ENCODE measurements at places on chromosomes 3 and 15.

- no peak for DNase-seq
These were observed 310.7 kb downstream of the ARPP21 start for GRCh38 chr3:35950021-35950420.

DNA sequence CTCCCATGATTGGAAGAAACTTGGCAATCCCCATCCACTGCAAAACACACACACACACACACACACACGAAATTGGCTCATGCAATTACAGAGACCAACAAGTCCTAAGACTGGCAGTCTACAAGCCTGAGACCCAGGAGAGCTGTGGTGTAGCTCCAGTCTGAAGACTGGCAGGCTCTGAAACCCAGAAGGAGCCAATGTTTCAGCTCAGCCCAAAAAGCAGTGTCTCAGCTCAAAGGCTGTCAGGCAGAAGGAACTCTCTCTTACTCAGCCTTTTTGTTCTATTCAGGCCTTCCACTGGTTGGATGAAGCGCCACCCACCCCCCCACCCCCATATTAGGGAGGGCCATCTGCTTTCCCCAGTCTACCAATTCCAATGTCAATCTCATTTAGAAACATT, 32.1 kb downstream of the MESD start:
- DNase-seq = peak; percentile 25

DNA sequence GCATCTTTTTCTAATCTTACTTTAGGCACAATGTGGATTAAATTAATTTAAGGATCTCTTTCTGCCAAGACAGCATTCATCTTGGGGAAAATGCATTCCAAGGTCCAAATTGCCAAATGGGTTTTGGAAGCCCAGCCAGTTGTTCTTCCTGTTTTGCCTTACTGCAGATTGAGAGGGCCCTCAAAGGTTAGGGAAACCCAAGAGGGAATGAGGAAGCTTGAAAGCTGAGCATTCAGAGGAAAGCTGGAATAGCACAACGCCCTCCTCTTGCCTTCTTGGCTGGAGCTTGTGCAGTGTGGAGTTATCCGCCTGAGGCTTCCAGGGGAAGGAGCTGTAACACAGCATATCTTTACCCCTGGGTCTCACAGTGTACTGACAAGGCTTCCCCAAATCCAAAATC, 18.2 kb upstream of the SACM1L start:
- peak; percentile 51 for DNase-seq

- peak; percentile 52 for DNase-seq
These were observed 61.0 kb downstream of the PGPEP1L start for GRCh38 chr15:98946301-98947255.

DNA sequence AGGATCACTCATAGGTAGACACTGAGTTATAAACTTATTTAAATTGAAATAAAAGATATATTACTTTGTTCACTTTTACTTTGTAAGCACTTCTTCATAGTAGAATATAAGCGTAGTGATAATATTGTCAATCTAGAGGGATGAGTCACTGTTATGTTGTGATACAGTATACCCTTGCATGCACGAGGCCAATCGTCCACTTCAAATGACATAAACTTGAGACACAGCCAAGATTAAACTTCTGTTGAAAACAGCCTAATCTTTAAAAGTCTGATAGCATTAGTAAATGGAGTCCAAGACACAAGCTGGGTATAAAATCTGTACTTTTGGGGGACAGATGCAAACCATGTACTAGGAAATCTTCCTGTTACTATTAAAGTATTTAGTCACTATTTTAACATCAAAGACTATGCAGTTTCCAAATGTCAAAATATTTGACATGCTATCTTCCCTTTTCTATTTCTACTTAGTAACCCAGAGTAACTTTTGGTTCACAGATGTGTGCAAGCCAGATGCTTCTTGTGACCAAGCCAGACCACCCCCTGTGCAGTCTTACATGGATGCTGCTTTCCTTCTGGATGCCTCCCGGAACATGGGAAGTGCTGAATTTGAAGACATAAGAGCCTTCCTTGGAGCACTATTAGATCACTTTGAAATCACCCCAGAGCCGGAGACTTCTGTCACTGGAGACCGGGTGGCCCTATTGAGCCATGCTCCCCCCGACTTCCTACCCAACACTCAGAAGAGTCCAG, 85.3 kb downstream of the PIK3R4 start:
- no peak for DNase-seq

DNA sequence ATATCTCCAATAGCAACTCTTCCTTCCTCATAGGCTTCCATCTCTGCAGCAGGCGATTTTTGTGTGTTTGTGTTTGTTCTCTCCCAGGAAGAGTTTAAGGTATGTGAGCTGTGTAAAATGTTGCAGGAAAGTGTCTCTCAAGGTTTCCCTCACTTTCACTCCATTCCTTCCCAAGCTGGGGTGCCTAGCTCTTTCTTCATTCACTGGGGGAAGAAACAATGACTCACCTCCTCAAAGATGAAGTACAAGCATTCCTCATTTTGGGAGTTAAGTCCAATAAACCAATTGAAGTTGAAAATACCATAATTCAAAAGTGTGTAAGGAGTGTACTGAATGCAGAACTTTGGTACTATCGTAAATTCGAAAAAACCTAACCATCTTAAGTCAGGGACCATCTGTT, 422.7 kb upstream of the CFAP20DC start:
- peak; percentile 42 for DNase-seq

DNA sequence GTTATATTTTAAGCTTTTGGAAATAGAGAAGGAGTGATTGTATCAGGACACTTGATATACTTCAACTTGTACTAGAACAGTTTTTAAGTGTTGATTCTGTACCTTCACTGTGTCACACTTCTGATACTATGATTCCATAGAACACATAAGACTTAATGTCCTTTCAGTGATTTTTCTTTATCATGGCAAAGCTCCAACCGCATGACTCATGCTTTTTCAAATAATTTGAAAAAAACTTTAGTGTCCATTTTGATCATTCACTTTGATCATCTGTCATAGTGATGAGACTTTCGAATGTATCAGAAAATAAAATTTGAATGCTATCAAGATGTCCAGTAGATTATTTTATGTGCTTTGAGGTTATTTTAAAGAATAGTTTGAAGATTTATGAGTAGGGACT, 32.0 kb downstream of the AP4E1 start:
- peak; percentile 18 for DNase-seq

DNA sequence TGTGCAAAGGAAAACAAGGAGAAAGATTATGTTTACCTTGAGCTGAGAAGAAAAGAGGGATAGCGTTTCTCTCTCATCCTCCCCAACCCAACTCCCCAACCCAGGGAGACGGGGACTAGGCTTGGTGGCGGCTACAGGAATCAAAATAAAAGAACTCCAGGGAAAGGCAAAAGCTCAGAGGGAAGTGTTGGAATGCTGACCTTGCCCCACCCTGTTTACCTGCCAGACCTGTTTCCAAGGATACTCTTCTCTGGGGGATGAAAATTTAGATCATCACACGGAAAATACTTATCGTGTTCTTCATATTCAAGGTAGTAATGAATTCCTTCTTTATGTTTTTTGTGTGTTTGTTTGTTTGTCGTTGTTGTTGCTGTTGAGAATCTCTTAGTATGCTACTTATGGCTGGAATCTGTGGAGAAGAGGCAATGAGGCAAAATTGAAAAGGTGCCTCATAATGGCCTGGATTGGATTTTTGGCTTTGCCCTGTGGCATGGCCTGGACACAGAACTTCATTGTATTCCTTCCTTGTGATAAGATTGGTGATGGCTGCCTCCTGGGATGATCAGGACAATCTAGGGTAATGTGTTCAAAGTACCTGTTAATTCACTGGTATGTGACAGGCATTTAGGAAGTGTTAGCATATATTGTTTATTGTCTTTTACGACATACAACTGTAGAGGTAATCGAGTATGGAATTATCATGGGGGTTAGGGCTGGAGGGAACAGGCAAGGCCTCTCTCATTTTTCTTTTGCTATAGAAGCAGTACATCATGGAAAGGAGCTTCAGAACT, 11.1 kb upstream of the TPRG1 start:
- no peak for DNase-seq

- no peak for DNase-seq
These were observed 164.7 kb downstream of the CTNNB1 start for GRCh38 chr3:41363830-41364523.

DNA sequence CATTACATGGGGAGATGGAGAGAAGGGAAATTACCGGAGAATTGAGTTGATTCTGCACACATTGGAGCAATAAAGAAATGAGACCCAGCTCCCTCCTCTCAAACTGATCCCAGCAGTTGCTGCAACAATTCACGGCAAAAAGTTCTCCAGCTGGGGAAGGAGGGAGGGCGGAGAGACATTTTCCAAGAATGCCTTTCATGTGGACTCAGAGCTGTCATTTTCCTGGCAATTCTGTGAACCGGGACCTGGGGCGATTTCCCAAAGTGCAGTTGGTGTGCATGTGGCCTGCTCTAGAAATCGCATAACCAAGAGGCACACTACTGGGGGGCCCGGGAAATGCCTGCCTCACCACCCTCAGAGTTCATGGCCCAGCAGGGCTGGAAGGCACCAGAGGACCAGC, 48.7 kb upstream of the IREB2 start:
- peak; percentile 41 for DNase-seq

DNA sequence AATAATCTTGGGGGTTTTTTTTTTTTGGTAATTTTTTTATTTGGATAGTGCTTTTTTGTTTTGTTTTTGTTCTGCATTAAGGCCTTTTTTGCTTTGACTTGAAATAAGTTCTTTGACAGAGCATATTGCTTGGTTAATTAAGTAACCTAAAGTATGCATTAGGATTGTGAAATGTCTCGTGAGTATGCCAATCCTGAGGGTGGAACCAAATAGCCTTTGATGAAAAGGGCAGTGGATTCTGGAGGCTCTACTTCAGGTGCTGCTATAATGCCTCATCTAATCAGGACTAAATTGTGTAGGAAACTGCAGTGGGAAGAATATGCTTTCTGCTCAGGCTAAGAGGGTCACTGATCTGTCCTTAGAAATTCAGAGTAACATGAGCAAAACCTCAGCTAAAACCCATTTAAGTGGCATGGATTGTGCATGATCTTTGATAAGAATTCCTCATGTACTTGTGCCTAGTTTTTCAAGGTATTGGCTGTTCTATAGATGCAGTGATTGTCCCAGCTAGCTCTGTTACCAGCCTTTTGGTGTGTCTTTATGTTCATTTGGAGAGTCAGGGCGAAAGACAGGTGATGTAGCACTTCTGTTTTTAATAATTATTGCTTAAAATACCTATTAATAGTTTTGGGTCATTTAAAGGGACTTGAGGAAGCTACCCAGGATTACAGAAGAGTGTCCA, 15.4 kb downstream of the CDV3 start:
- peak; percentile 45 for DNase-seq

DNA sequence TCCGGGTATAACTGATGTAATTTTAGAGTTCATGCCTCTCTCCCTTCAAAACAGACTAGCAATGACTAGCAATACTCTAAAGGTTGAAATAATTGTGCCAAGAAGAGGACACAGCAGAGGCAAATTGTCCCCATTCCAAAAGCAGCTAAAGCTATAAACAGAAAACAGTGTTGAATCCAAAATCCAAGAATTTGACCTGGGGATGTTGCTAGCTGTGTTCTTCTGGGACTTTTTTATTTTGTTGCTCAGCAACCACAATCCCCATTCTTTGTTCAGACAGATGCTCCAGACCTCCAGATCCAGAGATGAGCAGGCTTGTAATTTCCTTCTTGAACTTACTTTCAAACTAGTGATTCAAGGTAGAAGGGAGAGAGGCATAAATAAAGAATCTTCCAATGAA, 191.5 kb downstream of the FOXB1 start:
- no peak for DNase-seq

- no peak for DNase-seq
These were observed 50.2 kb upstream of the LRRC58 start for GRCh38 chr3:120399372-120399771.

DNA sequence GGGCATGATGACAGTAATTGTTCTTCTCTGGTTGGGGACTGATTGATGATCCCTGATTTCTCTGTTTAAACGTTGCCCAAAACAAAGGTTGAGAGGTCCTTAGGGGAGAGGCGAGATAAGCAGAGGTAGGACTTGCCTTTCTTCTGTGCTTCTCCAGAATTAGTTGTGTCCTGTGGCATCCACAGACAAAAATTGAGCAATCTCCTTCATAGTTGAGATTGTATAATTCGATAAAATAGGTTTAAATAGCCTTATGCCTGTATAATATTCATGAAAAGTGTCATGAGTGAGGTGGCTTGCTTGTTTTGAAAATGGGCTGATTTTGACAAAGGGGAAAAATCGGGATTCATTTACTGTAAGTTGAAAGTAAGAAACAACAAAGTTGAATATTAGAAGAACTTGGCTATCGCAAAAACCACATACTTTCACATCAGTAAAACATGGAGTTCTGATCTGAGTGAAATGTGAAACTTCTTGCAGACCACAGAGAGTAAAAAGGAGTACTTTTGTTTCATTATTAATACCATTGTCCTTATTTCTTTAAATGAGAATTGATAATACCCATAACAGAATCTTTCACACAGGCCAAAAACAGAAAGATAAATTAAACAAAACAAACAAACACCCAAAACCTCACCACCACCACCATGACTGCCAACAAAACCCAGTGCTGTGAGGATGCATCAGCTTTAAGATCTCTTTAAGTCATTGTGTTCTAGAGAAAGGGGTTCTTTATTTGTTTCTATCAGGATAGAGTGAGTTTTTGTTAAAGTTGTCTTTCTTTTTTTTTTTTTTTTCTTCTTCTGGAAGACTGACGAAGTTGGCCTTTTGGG, 155.7 kb downstream of the LPP start:
- no peak for DNase-seq

DNA sequence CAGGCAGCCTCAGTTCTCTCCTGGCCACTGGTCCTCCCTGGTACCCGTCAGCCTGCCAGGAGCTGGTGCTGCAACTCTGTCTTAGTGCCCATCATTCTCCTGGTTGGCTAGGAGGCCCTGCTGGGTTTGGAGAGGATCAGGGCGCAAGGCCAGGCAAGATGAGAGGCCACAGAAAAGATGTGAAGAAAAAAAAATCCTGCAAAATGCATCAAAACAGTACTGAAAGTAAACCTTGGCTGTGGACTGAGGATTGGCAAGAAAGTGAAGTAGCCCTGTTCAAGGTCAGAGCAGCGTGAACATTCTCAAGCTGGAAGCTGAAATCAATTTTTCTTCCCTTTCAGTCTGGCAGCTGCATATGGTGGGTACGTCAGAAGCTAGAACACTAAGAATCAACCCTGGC, 74.2 kb downstream of the GTF2E1 start:
- DNase-seq = no peak

- DNase-seq = no peak
These were observed 30.1 kb downstream of the COL6A6 start for GRCh38 chr3:130546920-130547679.

GRCh38 chr3:146832857-146833458, 227.8 kb upstream of the PLSCR5 start:
- no peak for DNase-seq

GRCh38 chr15:77639431-77639830, 6.7 kb upstream of the LINGO1 start:
- no peak for DNase-seq

Measured in GM23248 (cell line).